ENCODE measurements at places on chromosomes 1 and 21. TPM values are rescaled to one million over a fixed set of nuclear protein-coding genes. Genes with fewer than 3 reads are reported as not detected.

DNA sequence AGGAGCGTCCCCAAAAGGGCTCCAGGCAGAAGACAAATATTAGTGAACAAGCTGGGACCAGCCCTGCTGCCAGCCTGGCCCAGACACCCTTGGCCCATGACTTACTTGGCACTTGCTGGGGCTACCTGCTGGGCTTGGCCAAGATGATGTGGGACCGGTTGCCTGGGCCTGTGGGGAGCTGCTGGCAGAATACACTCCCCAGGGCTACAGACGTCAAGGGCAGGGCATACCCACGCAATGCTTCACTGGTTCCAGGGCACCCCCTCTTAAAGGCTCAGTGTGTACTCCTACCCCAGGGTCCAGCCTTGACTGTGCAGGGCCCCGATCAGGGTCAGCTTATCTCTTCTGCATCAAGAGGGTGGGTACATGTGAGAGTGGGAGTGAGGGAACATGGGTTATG lies 106.5 kb upstream of the SLC2A1 start:
- no peak for DNase-seq

GRCh38 chr1:238823416-238823815 lies 563.0 kb upstream of the CHRM3 start:
- DNase-seq, result no peak

DNA sequence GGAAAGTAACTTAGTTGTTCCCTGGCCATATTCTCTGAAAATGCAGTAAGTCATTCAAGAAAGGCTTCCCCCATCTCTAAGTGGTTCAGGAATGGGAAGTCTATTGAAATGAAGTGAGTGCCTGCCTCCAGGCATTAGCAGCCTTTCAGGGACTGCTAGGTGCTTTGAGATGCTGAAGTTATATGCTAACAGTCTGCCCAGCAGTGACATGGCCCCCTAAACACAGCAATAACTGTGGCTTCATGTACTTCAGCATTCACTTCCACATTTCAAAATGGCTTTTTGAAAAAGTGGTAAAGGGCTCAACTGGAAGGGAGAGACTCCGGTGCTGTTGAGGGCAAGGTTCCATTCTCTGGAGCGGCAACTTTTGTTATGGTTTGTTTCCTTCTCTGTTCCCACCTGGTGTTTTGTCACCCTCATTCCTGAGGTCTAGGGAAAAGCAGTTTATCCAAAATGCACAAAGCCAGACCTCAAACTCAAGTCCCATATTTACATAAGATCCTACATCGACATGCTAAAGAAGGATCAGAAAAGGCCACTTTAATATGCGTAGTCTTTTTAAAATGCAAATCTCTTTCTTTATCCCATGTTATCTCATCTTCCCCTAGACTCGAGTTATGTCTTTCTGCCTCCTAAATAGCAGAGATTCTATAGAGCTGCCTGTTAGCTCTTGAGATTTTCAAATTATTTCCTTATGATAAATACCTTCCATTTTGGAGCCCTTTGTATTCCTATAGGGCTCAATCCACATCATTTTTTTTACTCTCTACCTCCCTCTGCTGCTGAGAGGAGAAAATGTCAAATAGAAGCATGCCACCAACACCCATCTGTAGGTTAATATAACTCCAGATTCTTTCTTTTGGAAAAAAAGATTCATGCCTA lies 34.2 kb upstream of the LRRC8C start:
- DNase-seq, result no peak

DNA sequence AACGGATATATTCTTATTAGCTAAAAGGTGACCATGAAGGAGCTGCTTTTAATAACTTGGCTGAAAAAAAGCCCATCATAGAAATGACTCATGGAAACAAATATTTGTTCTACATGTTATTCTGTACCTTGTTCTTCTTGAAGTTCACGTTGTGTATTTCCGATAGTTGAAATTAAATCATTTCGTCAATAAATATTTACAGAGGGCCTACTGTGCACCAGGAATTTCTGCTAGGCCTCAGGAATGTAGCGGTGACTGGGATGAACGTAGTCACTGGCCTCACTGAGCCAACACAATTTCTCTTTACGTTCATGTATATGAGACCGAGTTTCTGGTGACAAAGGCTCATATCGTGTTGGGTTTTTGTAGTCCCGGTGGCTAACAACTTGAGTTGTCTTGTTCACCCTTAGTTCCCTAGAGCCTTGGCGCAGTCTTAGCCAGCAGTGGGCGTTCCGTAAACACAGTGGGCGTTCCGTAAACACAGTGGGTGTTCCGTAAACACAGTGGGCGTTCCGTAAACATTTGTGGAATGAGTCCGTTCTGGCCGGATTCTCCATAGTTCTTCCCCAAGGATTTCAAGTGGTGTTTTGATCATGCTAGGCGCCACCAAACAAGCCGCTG lies 53.2 kb upstream of the VAMP3 start:
- no peak for DNase-seq

GRCh38 chr1:86105533-86105866 lies 51.1 kb downstream of the COL24A1 start:
- DNase-seq, result no peak

The TRIM46 gene
- total RNA-seq, result 3.4 TPM
